ENCODE measurements at places on chromosomes 3 and 15.
A peak's percentile ranks its signal among the peaks of the same experiment; 100 is the strongest.

GRCh38 chr3:29775340-29775739 lies 494.5 kb downstream of the RBMS3 start:
- H3K4me3 ChIP-seq: no peak overlapping the region
- H3K36me3 ChIP-seq: no peaks in the 10 kb centered on the region
- peaks cover 3% of the 10 kb centered on the region for H3K4me1 ChIP-seq
- H3K27me3 ChIP-seq: no peaks in the 10 kb centered on the region
- DNase-seq: no peak

GRCh38 chr15:34708422-34708821 lies 46.4 kb downstream of the GJD2 start:
- no peak for DNase-seq
- H3K27ac ChIP-seq: no peak overlapping the region
- no peaks in the 10 kb centered on the region for H3K36me3 ChIP-seq
- H3K27me3 ChIP-seq: peaks cover 7% of the 10 kb centered on the region
- peaks cover 5% of the 10 kb centered on the region for H3K4me1 ChIP-seq
- no peak overlapping the region for H3K4me3 ChIP-seq

GRCh38 chr3:43707998-43708397 lies 17.3 kb downstream of the ABHD5 start:
- peaks cover 9% of the 10 kb centered on the region for H3K4me1 ChIP-seq
- no peaks in the 10 kb centered on the region for H3K27me3 ChIP-seq
- no peak overlapping the region for H3K27ac ChIP-seq
- no peak overlapping the region for H3K4me3 ChIP-seq
- H3K36me3 ChIP-seq: peaks cover 38% of the 10 kb centered on the region
- no peak for DNase-seq

GRCh38 chr15:45064386-45064785 lies 41.4 kb downstream of the SORD start:
- H3K4me1 ChIP-seq: no peaks in the 10 kb centered on the region
- no peak for DNase-seq
- H3K27me3 ChIP-seq: no peaks in the 10 kb centered on the region
- no peak overlapping the region for H3K27ac ChIP-seq
- no peaks in the 10 kb centered on the region for H3K36me3 ChIP-seq

DNA sequence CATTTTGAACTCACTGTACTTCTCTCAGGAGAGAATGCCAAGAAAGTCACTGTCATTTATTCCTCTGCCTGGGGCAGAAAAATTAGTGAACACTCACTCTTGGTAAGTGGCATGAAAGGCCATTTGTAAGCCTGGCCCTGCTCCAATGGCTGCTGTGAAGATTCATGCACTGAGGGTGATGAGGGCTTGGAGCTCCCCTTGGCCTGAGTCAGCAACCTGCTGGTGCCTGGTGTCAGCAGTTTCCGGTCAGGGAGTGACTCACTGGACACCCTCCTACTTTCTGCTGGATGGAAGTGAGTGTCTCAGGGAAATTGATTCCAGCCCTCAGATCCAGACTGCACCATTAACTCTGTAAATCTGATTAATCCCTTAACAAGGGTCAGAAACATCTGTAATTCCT lies 37.6 kb downstream of the TRA2B start:
- no peak overlapping the region for H3K27ac ChIP-seq
- no peak for DNase-seq
- H3K36me3 ChIP-seq: no peaks in the 10 kb centered on the region
- H3K4me3 ChIP-seq: no peak overlapping the region

- H3K27ac ChIP-seq: no peak overlapping the region
- DNase-seq: no peak
- H3K36me3 ChIP-seq: no peaks in the 10 kb centered on the region
- H3K4me1 ChIP-seq: no peaks in the 10 kb centered on the region
- no peak overlapping the region for H3K4me3 ChIP-seq
These were observed 104.1 kb downstream of the TPRA1 start for GRCh38 chr3:127486321-127486944.

GRCh38 chr3:172296248-172296974 lies 151.8 kb downstream of the GHSR start:
- no peaks in the 10 kb centered on the region for H3K27me3 ChIP-seq
- H3K36me3 ChIP-seq: peaks cover 56% of the 10 kb centered on the region
- peaks cover 47% of the 10 kb centered on the region for H3K4me1 ChIP-seq
- DNase-seq: no peak

DNA sequence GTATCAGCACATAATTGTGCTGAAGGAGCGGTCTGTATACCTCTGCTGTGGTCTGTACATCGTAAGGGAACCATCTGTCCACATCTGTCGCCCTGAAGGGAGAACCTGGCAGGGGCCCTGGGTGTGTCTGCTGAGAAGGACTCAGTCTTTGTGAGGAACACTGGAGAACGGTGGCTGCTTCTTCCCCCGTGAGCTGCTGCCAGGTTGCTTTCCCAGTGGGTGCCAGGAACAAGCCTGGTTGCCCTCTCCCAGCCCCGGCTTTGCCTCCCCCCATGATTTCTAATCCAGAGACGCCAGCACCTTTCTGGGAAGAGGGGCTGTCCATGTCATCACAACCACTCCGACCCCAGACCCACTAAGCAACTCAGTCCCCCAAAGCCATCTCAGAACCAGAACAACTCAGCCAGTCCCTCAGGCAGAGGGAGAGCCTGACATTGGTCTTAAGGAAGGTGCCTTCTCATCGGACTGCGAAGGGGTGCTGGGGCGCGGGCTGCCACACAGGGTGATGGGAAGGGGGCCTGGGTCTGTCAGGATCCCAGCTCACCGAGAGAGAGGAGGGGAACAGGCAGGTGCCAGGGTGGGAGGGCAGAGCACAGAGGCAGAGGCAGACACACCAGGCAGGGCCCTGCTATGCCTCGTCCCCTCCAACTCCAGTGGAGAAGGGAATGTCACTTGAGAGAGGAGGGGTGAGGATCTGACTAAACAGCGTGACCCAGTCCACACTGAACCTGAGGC lies 8.5 kb downstream of the TNK2 start:
- peaks cover 29% of the 10 kb centered on the region for H3K4me1 ChIP-seq
- no peaks in the 10 kb centered on the region for H3K27me3 ChIP-seq
- H3K36me3 ChIP-seq: no peaks in the 10 kb centered on the region
- H3K4me3 ChIP-seq: no peak overlapping the region

GRCh38 chr15:63939531-63940130 lies 105.9 kb upstream of the HERC1 start:
- H3K27me3 ChIP-seq: no peaks in the 10 kb centered on the region
- peak overlapping the region; percentile 82 for H3K27ac ChIP-seq
- peak; percentile 39 for DNase-seq
- H3K4me3 ChIP-seq: no peak overlapping the region

- no peaks in the 10 kb centered on the region for H3K4me1 ChIP-seq
- no peak overlapping the region for H3K27ac ChIP-seq
- no peak overlapping the region for H3K4me3 ChIP-seq
- no peaks in the 10 kb centered on the region for H3K27me3 ChIP-seq
- DNase-seq: no peak
These were observed 112.5 kb downstream of the STT3B start for GRCh38 chr3:31645256-31645655.

- H3K4me3 ChIP-seq: no peak overlapping the region
- DNase-seq: no peak
- H3K36me3 ChIP-seq: no peaks in the 10 kb centered on the region
- H3K4me1 ChIP-seq: no peaks in the 10 kb centered on the region
- H3K27ac ChIP-seq: no peak overlapping the region
These were observed 471.5 kb upstream of the WNT5A start for GRCh38 chr3:55958605-55959004.

GRCh38 chr15:75551091-75551490 lies 28.0 kb downstream of the PTPN9 start:
- no peak overlapping the region for H3K27ac ChIP-seq
- no peak overlapping the region for H3K4me3 ChIP-seq
- H3K27me3 ChIP-seq: no peaks in the 10 kb centered on the region
- DNase-seq: no peak
- H3K4me1 ChIP-seq: peaks cover 39% of the 10 kb centered on the region

DNA sequence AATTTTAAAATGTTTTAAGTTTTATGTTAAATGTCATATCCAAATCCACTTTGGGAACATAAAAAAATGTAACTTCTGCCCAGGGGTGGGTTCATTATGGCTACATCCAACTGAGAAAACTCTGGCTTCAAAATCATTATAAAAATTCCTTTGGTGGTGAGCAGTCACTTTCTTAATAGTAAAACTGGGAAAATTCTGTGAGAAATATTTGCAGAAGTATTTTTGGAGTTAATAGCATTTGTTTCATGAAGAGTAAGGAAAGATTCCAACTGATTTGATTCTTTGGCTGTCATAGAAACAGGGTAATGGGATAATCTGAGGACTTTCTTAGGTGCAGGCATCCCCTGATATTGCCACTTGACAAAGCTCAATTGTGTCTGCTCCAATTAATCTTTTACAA lies 38.8 kb downstream of the CPA3 start:
- no peak for DNase-seq
- H3K4me1 ChIP-seq: no peaks in the 10 kb centered on the region
- H3K27ac ChIP-seq: no peak overlapping the region
- no peak overlapping the region for H3K4me3 ChIP-seq

DNA sequence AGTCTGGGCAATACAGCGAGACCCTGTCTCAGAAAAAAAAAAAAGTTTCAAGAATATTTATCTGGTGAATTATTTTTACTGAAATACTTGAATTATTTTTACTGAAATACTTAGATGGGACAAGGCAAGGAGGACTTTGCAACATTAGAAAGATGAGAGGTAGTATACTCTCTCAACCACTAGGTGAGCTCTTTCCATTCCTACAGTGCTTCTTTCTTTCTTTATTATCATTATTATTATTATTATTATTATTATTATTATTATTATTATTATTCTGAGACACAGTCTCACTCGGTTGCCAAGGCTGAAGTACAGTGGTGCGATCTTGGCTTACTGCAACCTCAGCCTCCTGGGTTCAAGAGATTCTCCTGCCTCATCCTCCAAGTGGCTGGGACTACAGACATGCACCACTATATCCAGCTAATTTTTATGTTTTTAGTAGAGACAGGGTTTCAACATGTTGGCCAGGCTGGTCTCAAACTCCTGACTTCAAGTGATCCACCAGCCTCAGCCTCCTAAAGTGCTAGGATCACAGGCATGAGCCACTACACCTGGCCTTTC lies 468.8 kb downstream of the MAGI1 start:
- DNase-seq: no peak
- H3K4me3 ChIP-seq: no peak overlapping the region
- peaks cover 46% of the 10 kb centered on the region for H3K4me1 ChIP-seq
- no peaks in the 10 kb centered on the region for H3K27me3 ChIP-seq
- no peak overlapping the region for H3K27ac ChIP-seq
- H3K36me3 ChIP-seq: no peaks in the 10 kb centered on the region

- no peak for DNase-seq
- H3K36me3 ChIP-seq: no peaks in the 10 kb centered on the region
- no peaks in the 10 kb centered on the region for H3K27me3 ChIP-seq
- H3K27ac ChIP-seq: no peak overlapping the region
- H3K4me3 ChIP-seq: no peak overlapping the region
These were observed 23.0 kb upstream of the ARPP21 start for GRCh38 chr3:35616346-35616745.

DNA sequence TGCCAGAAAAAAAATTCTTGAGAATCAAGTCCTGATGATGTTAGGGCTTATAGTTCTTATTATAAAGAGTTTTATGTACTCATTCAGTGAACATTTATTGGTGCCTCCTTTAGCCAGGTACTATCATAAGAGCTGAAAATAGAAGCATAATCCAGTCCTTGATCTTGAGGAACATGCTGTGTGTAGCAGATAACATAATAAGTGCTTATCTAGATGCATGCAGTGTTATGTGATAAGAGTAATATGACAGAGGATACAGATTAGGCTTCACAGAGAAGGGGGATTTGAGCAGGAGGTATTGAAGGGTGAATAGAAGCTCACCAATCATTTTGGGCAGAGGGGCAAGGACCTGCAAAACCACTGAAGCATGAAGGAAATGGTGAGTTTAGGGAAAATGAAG lies 1.1 kb downstream of the CCR2 start:
- H3K27me3 ChIP-seq: peaks cover 78% of the 10 kb centered on the region
- H3K27ac ChIP-seq: no peak overlapping the region
- no peak overlapping the region for H3K4me3 ChIP-seq

- no peaks in the 10 kb centered on the region for H3K27me3 ChIP-seq
- peak; percentile 64 for DNase-seq
- H3K36me3 ChIP-seq: peaks cover 16% of the 10 kb centered on the region
- H3K4me1 ChIP-seq: peaks cover 70% of the 10 kb centered on the region
These were observed 12.9 kb downstream of the VPS18 start for GRCh38 chr15:40906991-40907802.

DNA sequence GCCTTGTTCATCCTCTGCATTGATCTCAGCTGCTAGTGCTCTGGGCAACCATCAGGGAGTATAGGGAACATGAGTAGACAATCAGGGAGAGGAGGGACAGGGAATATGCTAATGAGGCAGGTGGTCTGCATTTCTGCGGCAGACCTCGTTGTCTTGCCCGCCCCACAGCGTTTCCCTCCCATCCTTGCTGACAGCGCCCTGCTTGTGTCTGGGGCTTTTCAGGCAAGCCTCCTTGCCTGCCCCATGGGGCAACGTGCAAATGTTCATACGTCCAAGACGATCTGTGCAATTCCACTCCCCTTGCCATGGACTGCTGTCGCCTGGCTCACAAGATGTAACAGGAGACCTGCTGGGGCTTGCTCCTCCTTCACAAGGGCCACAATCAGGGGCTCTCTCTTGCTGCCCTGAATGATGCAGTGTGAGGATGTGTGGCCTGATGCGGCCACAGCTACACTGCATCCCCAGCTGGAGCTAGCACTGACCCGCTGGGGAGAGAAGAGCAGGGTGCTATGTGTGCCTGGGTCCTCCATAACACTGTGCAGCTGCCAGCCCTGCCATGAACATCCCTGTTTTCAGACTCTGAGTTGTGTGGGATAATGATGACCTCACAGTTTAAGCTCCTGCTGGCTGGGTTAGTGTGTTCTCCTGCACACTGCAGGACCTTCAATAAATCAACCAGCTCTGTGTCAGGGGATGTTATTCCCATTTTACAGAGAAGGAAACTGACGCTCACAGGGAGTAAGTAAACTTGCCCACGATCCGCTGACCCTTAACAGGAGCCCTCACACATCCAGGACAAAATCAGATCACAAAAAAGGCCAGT lies 211.3 kb downstream of the KLF13 start:
- no peak overlapping the region for H3K27ac ChIP-seq
- H3K36me3 ChIP-seq: no peaks in the 10 kb centered on the region
- DNase-seq: no peak
- H3K4me1 ChIP-seq: no peaks in the 10 kb centered on the region

Data from left ventricle myocardium inferior (tissue), 1 donor.